EL (cell line): ENCODE measurements at places on chromosomes 6 and 20.

GRCh38 chr6:45666846-45667245 lies 289.1 kb upstream of the SUPT3H start:
- no peak for DNase-seq

DNA sequence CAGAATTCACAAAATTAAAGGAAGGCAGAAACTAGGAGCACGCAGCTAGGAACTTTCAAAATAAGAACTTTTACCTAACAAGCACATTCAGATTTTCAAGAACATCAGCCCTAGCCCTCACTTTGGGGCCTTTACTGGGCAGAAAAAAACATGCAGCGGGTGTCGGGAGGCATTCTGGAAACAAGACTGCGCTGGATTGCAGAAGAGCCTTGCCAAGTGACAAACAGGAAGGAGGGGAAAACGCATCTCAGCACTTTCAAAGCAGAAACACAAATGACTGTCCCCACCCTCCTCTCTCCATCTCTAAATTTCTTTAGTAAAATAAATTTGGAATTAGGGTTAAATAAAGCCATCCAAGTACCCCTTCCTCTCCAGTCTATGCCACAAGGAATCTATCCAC lies 74.6 kb upstream of the RREB1 start:
- DNase-seq: no peak

DNA sequence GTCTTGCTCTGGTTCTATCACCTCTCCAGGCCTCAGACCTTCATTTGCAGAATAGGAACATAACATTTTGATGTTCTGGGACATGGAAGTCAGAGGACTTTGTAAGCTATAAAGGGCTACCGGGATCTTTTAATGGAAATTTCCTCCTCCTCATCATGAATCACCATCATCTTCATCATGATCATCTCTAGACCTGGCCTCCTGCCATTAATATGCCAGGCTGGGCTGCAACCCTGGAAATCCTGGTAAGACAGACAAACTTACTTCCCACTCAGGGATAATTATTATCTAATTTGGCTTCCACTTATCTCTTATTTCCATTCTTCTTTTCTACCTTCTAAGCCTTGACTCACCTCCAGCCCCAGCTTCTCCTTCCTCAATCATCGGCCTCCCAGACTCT lies 41.0 kb upstream of the MRPS18A start:
- no peak for DNase-seq

DNA sequence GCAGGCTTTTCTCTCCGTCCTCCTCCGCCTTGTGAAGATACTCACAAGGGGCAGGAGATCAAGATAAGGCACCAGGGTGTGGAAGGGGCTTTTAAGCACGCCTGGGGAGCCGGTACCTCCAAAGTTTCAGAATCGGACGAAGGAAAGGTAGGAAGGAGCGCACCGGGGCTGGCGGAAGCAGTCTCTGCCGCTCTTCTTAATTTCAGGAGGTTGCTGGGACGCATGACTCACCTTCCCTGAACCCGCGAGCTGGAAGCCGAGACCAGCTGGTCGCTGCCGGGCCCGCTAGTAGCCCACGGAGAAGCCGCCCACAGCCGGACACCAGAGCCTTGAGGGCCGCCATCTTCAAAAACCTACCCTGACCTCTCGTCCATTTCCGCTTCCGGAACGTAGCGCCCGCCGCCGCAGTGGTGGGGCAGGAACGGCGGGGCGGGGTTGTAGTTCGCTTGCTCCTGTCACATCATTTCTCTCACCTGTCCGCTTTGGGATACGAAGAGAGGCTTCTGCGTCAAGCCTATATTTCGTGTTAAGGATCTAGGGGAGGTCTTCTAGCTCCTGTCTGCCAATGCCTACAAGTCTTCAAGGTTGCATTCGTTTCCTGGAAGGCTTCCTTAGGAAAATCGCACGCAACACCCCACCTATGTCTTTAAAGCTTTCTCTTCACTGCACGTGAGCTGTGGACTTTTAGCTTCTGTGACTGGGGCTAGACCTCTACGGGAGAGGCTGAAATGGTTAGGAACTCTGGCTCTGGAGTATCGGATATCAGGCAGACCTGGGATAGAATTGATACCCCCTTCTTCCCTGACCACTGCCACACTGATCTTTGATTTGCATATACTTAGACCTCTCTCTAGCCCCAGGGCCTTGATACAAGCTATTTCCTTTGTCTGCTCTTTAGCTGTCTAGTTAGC lies at the start of gene MRPS18A:
TSS of gene MRPS18A (minus strand) at position 355 of the 911 bp plus-strand sequence. CDS start at position 343, 12 bp downstream.
- peak; percentile 85 for DNase-seq

DNA sequence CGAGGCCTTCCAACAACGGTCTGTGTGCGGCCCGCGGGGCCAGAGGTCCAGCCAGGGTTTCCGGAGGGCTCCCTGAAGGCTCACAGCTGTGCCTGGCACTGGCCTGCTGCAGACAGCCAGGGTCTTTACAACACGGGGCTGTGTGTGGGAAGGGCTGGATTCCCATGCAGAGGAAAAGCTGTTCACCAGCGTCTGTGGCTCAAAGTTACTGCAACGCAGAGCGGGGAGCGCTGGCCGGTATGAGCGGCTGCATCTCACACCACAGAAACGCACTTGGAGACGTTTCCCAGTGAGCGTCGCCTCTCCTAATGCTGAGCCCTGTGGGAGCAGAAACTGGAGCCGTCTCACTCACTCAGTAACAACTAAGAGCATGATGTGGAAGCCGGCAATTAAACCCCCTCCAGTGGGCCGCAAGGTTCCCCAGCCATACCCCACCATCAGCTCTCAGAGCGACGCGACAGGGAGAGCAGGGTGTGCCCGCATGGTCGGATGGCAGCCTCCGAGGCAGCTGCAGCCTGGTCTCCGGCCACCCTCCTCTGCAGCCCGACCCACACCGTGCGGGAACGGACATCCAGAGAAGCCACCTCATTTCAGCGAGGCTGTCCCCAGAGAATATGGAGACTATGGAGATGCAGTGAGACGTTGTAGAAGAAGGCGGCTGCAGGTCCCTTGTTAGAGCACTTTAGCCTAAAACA lies 42.6 kb downstream of the DLL1 start:
- DNase-seq: no peak

DNA sequence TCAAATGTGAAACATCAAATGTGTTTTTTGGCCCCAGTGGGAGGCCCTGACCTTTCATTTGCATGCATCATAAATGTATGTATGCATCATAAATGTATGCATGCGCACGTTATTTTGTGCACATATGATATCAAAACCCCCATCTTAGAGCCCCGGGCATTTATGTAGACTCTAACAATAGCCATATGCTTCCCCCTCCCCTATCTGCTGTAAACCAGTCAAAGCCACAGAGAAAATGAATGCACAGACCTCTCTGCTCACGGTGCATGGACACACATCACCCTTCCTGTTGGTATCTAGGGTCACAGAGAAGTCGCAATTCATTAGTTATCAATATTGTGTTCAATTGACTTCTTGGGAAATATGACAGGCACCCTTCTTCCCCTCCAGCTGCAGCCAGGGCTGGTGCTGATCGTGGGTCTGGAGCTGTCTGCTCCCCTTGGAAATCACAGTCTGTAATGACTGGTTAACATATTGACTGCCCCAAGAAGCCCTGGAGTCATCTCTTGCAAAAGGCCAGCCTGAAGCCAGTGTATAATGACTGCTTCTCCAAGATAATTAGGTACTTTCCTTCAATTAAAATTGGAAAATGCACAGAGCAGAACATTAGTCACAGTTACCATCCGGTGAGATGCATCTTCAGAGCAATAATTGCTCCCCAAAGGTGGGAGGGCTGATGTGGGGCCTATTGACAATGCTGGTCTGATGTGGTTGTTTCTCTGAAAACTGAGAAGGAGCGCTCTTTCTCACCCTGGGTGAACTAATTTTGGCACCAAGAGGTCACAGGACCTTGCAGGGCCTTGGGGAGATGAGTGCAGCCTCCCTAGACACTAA lies 532.2 kb downstream of the CDH26 start:
- no peak for DNase-seq

GRCh38 chr20:37244572-37244957 lies 17.0 kb downstream of the GHRH start:
- DNase-seq: no peak

- DNase-seq: peak; percentile 93
These were observed 119.4 kb upstream of the GJE1 start for GRCh38 chr6:142013287-142013686.

GRCh38 chr20:35560105-35560511 lies 18.2 kb downstream of the ERGIC3 start:
- no peak for DNase-seq

GRCh38 chr20:56769921-56770600 lies 141.0 kb downstream of the TFAP2C start:
- no peak for DNase-seq

- DNase-seq: no peak
These were observed 14.3 kb upstream of the ID1 start for GRCh38 chr20:31590717-31591225.

DNA sequence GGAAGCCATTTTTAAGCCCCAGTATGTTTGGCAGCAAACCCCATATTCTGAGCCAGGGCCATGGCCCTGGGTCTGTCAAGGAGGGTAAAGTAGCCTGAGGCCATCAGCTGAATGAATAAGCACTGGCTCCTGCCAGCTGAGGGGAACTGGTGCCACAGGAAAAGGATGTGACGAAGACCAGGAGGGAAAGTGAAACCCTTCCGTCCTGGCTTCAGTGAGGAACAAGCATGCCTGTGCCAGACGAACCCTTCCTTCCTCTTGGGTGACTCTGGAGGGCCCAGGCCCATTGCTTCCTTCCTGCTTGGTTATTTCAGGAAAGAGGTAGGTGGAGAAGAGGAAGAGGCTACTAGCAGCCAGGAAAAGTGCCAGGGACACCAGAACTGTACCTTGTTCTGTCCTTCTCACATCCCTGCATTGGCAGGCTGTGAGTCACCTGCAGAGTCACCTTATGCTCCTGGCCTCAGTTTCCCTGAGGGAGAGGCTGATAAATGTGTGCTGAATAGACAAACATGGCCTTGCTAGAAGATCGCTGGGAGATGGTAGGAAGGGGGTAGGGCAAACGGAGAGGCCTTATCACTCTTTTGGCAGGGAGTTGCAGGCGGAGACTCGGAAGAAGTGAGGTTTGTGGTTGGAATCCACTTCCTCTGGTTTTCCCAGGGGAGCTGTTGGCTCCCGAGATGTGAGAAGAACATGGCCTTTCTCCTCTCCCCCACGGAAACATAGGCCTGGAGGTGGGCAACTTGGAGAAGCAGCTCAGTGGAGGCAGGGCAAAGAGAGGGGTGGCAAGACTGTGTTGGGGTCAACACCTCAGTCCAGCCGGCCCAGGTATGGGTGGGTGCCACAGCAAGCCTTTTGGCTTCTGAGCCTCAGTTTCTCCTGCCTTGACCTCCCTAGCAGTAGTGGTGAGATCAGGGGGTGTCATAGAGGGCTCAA lies 37.4 kb downstream of the COX4I2 start:
- DNase-seq: peak; percentile 95

- no peak for DNase-seq
These were observed 38.3 kb downstream of the BCL2L1 start for GRCh38 chr20:31684153-31685015.

GRCh38 chr6:113888493-113888892 lies 31.3 kb downstream of the MARCKS start:
- DNase-seq: no peak

- DNase-seq: no peak
These were observed 12.0 kb upstream of the CCDC170 start for GRCh38 chr6:151481786-151482185.

DNA sequence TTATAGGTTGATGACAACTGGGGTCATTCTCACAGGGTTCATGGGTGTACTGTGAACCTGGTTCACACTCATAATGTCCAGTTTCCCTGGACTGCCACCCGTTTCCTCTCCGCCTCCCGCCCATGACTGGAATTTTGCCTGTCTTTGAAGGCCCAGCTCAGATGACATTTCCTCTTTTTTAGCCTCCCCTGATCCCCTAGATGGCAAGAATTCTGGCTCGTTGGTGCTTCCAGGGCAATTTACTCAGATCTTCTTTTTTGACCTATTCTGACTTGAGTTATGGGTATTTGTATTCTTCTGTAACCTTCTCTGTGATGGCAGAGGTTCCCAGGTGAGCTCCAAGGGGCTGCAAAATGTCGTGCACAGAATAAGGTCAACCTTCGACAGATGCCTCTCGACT lies 5.7 kb upstream of the CITED2 start:
- DNase-seq: no peak

GRCh38 chr6:99613409-99613704 lies 6.7 kb downstream of the PRDM13 start:
- peak; percentile 39 for DNase-seq

DNA sequence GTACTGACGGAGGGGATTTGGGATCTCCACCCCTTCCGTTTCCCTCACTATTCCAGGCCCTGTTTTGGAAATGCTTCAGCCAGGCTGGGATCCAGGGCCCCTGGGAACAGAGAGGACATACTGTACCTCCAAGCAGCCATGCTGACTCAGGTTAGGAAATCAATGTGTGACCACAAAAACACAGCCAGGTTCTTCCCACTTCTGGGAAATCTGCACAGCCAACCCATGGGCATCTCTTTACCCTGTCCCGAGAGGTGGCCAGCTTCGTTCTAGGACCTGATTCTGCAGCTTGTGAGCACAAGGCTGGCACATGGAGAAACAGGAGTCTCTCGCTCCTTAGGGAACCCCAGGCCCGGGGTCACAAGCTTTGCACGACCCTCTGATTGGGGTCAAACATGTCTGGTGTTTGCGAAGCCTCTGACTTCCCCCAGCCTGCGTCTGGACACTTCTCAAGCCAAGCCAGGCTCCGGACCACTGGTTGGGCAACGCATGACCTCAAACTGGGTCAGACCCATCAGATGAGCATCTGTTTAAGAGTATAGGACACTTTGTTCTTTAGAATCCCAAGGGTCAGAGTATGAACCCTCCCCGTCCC lies 8.3 kb upstream of the TTPAL start:
- no peak for DNase-seq

GRCh38 chr6:593139-593906 lies 63.6 kb downstream of the HUS1B start:
- DNase-seq: peak; percentile 58

DNA sequence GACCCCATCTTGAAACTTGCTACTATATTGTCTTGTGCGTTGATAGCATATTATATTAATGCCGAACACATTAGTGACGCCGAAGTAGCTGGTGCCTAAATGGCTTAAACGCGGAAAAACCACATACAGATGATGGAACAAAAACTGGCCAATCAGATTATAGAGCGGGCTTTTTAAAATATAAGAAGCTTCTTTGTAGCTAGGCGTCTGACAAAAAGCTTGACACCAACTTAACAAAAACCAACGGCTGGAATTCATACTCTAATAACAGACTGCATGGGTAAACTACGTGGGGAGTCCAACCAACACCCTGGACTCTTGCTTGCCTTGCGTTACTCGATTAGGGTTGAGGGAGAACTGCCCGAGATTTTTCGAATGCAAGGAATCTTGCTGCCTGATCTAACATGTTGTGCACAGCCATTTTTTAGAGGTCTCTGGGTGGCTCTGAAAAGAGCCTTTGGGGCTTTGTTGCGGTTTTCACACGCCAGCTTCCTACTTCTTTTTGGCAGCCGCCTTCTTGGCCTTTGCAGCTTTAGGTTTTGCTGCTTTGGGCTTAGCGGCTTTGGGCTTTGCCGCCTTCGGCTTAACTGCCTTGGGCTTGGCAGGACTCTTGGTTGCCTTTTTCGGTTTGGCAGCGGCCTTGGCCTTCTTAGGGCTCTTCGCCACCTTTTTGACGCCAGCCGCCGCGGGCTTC lies 45.7 kb downstream of the OR2B2 start:
- DNase-seq: peak; percentile 84

GRCh38 chr20:20373091-20373571 lies 5.2 kb downstream of the INSM1 start:
- DNase-seq: peak; percentile 63
